Type B pancreatic cell (in vitro differentiated cells): ENCODE measurements at places on chromosomes 11 and 22. TPM values are rescaled to one million over a fixed set of nuclear protein-coding genes. Genes with fewer than 3 reads are reported as not detected.
A peak's percentile ranks its signal among the peaks of the same experiment; 100 is the strongest.

Gene LARGE2
- total RNA-seq: 12.4 and 29.9 TPM in 2 replicates

Gene C11orf98
- total RNA-seq: 69.1 and 69.2 TPM in 2 replicates

DNA sequence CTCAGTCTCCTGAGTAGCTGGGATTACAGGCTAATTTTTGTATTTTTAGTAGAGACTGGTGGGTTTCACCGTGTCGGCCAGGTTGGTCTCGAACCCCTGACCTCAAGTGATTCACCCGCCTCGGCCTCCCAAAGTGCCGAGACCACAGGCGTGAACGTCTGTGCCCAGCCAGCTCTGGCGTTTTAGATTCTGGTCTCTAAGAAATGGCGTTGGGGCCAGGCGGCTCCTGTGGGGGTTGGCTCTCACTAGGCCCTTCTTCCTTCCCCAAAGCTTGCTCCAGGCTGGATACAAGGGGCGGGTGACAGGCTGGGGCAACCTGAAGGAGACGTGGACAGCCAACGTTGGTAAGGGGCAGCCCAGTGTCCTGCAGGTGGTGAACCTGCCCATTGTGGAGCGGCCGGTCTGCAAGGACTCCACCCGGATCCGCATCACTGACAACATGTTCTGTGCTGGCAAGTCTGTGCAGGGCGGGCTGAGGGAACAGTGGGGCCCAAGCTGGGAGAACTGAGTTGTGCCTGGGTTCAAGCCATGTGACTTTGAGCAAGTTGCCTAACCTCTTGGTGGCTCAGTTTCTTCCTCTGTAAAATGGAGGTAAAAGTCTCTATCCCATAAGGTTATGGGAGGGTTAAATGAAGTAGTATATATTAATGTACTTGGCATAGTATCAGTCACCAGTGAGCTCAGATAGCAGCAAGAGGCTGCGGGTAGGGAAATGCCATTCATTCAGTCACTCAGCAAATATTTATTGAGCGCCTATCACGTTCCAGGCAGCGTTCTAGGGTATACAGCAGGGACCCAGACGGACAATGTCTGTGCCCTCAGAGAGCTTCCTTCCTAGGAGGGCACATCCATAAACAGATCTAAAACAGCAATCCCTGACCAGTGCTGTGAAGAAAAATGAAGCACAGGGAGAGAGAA is 10.4 kb downstream of the F2 start:
- no peaks in the 10 kb centered on the region for H3K4me1 ChIP-seq
- H3K36me3 ChIP-seq: no peaks in the 10 kb centered on the region
- no peak overlapping the region for H3K4me3 ChIP-seq
- H3K27me3 ChIP-seq: no peaks in the 10 kb centered on the region
- H3K27ac ChIP-seq: no peak overlapping the region

- H3K4me1 ChIP-seq: peaks cover 45% of the 10 kb centered on the region
- peaks cover 20% of the 10 kb centered on the region for H3K36me3 ChIP-seq
- DNase-seq: no peak
- H3K27me3 ChIP-seq: no peaks in the 10 kb centered on the region
- no peak overlapping the region for H3K4me3 ChIP-seq
These were observed 5.8 kb upstream of the NUP50 start for GRCh38 chr22:45157907-45158306.

DNA sequence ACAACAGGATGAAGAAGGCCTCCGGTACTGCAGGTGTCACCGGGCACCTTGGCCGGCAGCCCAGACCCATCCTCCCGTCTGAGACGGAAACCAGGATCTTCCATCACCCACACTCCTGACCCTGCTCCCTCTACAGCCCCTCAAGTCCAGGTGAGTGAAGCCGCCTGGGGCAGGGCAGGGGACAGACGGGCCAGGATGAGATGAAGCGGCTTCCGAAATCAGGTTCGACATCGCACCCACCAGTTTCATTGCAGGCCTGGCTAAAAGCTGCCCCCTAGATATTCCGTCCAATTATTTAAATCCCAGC is 639.1 kb downstream of the TBC1D22A start:
- H3K36me3 ChIP-seq: no peaks in the 10 kb centered on the region
- H3K27ac ChIP-seq: no peak overlapping the region
- H3K4me1 ChIP-seq: no peaks in the 10 kb centered on the region
- H3K4me3 ChIP-seq: no peak overlapping the region
- DNase-seq: no peak

DNA sequence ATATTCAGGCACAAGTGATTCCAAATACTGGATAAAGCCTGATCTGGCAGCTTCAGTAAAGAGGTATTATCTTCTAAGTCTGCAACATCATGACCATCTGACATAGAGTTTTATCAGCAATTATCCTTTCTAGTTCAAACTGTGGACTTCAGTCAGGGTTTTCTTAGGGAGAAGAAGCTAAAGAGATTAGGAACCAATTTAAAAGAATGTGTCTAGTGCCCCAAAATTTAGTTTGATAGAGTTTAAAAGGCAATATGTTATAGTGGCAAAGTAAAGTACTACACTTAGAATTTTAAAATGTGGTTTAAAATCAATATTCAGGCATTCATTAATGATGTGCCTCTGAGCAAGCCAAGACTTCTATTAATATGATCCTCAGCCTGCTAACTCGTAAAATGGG is 5.4 kb downstream of the PAK1 start:
- H3K4me3 ChIP-seq: no peak overlapping the region
- no peak overlapping the region for H3K27ac ChIP-seq
- H3K4me1 ChIP-seq: peaks cover 24% of the 10 kb centered on the region

DNA sequence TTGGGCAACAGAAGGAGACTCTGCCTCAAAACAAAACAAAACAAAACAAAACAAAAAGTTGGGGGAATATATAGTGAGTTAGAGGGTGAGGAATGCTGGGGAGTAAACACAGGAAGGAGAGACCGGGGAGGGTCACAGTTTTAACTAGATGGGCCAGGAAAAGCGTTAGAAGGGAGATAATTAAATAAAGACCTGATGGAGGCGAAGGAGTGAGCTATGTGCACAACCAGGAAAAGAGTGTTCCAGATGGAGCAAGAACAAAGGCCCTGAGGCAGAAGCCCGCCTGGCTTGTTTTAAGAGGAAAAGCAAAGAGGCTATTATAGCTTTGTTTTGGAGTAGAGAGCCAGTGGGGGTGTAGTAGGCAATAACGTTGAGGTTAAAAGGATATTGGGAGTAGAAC is 4.8 kb upstream of the PLA2G6 start:
- no peaks in the 10 kb centered on the region for H3K27me3 ChIP-seq
- H3K4me1 ChIP-seq: peaks cover 11% of the 10 kb centered on the region
- H3K4me3 ChIP-seq: no peak overlapping the region
- H3K36me3 ChIP-seq: no peaks in the 10 kb centered on the region
- no peak overlapping the region for H3K27ac ChIP-seq
- no peak for DNase-seq

DNA sequence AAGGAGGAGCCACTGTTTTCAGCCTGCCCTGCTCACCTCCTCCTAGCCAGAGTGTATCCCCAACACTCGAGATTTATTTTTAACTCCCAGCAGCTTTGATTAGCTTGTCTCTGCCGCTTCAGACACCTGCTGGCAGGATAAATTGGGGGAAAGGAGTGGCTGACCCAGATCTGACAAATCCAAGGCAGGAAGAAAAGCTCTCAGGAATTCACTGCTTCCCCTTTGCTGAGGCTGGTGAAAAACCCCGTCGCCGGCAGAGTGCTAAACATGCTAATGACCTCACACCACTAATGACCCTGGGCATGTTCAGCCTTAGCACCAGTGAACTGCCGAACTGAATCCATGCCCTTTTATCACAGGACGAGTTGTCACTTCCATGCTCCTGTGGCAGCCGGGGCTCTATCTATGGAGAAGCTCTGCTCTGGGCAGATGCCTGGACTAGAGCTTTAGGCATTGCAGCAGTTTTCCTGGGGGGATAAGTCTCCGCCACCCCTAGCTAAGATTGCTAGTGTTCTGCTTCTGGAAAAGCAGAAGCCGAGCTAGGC is 52.2 kb downstream of the FEZ1 start:
- peaks cover 23% of the 10 kb centered on the region for H3K4me1 ChIP-seq
- peak overlapping the region; percentile 53 for H3K27ac ChIP-seq
- no peak for DNase-seq
- H3K36me3 ChIP-seq: no peaks in the 10 kb centered on the region
- H3K4me3 ChIP-seq: no peak overlapping the region

- peaks cover 14% of the 10 kb centered on the region for H3K36me3 ChIP-seq
- DNase-seq: no peak
- H3K27me3 ChIP-seq: no peaks in the 10 kb centered on the region
- no peak overlapping the region for H3K27ac ChIP-seq
- no peak overlapping the region for H3K4me3 ChIP-seq
These were observed 66.1 kb downstream of the ARHGAP42 start for GRCh38 chr11:100753172-100753543.

GRCh38 chr11:44633641-44634040 is 68.2 kb downstream of the CD82 start:
- no peak for DNase-seq
- no peak overlapping the region for H3K27ac ChIP-seq
- peaks cover 8% of the 10 kb centered on the region for H3K4me1 ChIP-seq
- H3K4me3 ChIP-seq: no peak overlapping the region

GRCh38 chr11:76148941-76149613 is 57.2 kb downstream of the WNT11 start:
- DNase-seq: no peak
- H3K4me1 ChIP-seq: peaks cover 30% of the 10 kb centered on the region
- H3K36me3 ChIP-seq: peaks cover 5% of the 10 kb centered on the region
- H3K27me3 ChIP-seq: peaks cover 17% of the 10 kb centered on the region
- no peak overlapping the region for H3K4me3 ChIP-seq

GRCh38 chr11:25691959-25692358 is 640.0 kb upstream of the ANO3 start:
- no peak for DNase-seq
- no peaks in the 10 kb centered on the region for H3K27me3 ChIP-seq
- no peaks in the 10 kb centered on the region for H3K4me1 ChIP-seq

GRCh38 chr11:85759915-85760314 is 51.0 kb downstream of the SYTL2 start:
- no peaks in the 10 kb centered on the region for H3K27me3 ChIP-seq
- H3K36me3 ChIP-seq: no peaks in the 10 kb centered on the region
- H3K27ac ChIP-seq: no peak overlapping the region
- no peak for DNase-seq
- peaks cover 18% of the 10 kb centered on the region for H3K4me1 ChIP-seq

GRCh38 chr11:72208281-72208680 is 8.3 kb upstream of the FOLR2 start:
- H3K27ac ChIP-seq: no peak overlapping the region
- no peak for DNase-seq
- no peak overlapping the region for H3K4me3 ChIP-seq
- H3K4me1 ChIP-seq: no peaks in the 10 kb centered on the region
- H3K36me3 ChIP-seq: peaks cover 6% of the 10 kb centered on the region
- H3K27me3 ChIP-seq: peaks cover 5% of the 10 kb centered on the region
